ENCODE measurements at places on chromosomes 2 and 18.

DNA sequence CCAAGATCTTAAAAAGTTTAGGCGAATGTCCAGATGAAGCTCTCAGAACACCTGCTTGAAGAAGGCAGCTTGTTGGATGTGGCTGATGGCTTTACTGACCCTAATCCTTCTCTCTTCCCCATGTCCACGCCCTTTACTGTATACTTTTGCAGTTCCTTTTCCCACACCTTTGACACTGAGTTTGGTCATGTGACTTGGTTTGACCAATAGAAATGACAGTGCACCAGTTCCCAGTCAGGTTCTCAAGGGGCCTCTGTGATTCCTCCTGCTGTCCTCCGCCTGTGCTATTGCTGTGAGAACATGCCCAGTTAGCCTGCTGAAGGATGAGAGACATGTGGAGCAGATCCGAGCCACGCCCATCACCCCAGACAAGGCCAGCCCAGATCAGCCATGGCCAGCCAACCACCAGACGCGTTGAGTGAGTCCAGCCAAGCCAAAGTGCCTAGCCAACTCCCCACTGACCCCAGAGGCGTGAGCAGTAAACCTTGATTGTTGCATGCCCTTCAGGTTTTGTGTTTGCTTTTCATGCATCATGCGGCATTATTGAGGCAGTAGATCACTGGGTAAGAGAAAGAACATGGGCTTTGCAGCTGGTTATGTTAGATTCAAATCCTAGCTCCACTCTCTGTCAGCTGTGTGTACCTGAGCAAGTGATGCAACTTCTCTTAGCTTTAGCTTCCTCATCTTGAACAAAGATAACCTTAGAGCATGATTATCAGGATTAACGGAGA, 258.0 kb upstream of the SIX2 start:
- no peak for DNase-seq

DNA sequence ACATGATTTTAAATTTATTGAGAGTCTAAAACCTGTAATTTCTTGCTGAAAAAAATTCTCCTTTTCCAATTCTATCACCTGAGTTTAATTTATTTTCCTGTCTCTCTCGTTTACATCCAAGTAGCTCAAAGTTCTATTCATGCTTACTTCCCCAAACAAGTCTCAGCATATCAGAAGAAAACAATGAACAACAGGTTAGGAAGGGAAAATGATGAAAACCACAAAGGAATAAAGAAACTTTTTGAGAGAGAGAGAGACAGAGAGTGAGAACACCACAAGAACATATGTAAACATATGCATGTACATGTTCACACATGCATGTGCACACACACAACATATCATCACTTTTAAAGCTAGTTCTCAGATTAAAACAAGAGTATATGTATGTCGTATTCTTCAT, 112.1 kb downstream of the STRN start:
- DNase-seq: no peak

- DNase-seq: no peak
These were observed 72.7 kb downstream of the SH3RF3 start for GRCh38 chr2:109201465-109202327.

DNA sequence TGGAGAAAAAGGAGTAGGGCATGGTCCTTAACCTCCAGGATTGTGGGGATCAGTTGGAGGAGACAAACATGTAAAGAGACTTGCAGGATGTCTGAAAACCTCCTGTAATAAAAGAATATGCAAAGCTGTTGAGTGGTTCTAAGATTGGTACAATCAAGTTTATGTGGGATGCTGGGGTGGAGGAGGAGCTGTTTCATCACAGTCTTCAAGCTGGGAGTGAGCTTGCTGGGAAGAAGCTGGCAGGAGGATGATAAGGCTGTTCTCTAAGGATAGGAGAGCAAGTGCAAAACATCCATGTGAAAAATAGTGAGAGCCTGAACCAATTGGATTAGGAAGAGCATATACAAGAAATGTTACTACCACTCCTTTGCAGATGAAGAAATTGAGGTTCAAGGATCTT, 161.9 kb upstream of the CRIM1 start:
- DNase-seq: no peak

- no peak for DNase-seq
These were observed 102.1 kb upstream of the CDC42EP3 start for GRCh38 chr2:37773371-37774130.

GRCh38 chr2:200086911-200087310, 131.5 kb downstream of the MAIP1 start:
- DNase-seq: no peak

GRCh38 chr2:52880872-52881271, 886.7 kb upstream of the CHAC2 start:
- no peak for DNase-seq

DNA sequence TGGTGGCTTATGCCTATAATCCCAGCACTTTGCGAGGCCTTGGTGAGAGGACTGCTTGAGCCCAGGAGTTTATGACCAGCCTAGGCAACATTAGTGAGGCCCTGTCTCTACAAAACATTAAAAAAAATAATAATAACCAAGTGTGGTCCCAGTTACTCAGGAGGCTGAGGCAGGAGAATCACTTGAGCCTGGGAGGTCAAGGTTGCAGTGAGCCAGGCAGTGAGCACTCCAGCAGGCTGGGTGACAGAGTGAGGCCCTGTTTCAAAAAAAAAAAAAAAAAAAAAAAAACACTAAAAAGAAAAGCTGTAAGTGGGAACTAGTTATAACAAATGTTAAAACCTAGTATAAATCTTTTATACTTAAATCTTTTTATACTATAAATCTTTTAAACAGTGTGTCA, 146.2 kb upstream of the ITGA4 start:
- no peak for DNase-seq

- DNase-seq: no peak
These were observed 23.2 kb upstream of the SLC1A4 start for GRCh38 chr2:64966017-64966416.

DNA sequence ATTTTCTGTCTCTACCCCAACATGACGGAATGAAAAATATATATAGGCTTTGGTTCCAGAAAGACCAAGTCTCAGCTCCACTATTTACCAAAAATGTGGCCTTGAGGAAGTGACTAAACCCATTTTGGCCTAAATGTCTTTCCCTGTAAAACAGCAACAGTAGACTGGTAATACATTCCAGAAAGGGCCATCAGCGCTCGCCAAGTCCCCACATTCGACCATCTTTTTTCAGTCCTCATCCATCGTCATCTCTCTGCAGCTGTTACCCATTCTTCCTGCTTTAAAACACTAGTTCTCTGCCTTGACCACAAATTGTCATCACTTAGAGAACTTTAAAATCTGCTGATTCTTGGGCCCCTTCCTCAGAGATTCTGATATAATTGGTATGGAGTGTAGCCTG, 183.8 kb upstream of the CTAGE1 start:
- no peak for DNase-seq
